NCI-H2171 treated with DMSO at 0.1 percent for 48 hours (cell line): ENCODE measurements at places on chromosomes 5 and 9.

DNA sequence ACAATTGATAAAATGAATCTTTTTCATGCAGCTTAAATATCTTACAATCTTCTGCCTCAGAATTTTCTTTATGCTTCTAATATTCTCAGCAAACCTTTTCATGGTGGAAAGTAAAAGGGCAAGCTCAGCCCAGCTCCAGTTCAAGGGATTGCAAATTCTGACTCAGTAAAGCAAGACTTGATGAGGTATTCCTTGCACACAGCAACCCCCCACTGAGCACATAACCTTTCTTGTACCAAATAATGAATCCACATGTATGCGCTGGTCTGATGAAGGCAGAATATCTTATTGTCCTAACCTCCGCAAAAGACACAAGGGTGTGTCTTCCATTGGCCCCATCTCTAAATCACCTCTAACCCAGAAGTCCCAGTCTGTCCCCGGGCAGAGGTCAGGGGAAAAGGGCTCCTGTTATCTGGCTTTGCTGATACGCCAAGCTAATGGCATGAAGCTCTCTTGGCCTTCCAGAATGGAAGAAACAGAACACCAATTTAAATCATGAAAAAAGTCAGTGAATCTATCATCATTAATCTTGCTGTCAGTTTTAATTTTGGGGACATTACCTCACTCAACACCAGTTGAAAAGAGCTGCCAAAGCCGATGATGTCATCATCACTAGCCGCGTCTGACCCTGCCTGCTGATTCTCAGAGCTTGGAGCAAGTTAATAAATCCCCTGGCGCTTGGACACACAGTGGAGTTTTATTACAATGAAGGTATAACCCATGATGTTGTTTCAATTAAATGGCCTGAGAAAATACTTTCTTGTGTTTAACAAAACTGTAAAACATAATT is 592.5 kb upstream of the CLINT1 start:
- DNase-seq = no peak

DNA sequence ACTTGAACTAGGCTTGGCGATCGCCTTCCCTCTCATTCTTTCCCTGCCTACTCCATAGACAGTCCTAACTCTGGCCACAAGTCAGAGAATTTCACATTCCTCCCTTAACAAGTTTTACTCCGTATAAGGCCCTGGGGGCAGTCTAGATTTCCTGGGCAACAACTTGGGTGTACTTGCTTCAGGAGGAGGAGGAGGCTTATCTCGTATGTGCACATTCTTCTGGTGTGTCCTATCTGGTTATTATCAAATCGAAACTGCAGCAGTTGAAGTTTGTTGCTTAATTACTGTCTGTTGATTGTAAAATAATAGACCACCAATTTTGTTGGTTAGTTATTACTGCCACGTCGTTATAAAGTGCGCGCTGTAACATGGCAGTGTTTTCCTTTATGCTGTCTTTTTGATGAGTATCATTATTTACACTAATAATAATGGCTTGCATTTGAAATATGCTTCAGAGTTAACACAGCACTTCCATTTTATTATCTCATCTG is 42.0 kb downstream of the PIP5K1B start:
- DNase-seq = no peak

- DNase-seq = no peak
These were observed 33.4 kb upstream of the FIBCD1 start for GRCh38 chr9:130972277-130972956.

GRCh38 chr5:142015781-142016533 is 3.1 kb upstream of the GNPDA1 start:
- no peak for DNase-seq

GRCh38 chr9:129580211-129580915 is 40.5 kb downstream of the C9orf50 start:
- no peak for DNase-seq

GRCh38 chr9:133892193-133892920 is 99.8 kb downstream of the VAV2 start:
- peak; percentile 72 for DNase-seq

DNA sequence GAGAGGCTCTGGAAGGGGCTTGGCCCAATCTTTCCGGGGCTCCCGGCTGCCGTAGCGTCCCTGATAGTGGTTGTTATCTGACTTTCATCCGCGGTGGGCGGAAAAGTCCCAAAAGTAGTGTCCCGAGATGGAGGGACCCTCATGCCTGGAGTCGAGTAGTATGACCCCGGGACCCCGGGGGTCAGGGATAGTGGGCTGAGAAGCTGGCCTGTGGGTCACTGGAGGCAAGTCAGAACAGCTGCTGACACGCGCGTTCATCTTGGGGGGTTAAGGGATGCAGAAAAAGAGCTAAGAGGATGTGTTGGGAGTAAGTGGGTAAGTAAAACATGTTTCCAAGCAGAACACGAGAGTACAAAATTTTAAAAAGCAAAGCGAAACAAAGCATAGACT is 123.4 kb downstream of the TMEM161B start:
- no peak for DNase-seq

DNA sequence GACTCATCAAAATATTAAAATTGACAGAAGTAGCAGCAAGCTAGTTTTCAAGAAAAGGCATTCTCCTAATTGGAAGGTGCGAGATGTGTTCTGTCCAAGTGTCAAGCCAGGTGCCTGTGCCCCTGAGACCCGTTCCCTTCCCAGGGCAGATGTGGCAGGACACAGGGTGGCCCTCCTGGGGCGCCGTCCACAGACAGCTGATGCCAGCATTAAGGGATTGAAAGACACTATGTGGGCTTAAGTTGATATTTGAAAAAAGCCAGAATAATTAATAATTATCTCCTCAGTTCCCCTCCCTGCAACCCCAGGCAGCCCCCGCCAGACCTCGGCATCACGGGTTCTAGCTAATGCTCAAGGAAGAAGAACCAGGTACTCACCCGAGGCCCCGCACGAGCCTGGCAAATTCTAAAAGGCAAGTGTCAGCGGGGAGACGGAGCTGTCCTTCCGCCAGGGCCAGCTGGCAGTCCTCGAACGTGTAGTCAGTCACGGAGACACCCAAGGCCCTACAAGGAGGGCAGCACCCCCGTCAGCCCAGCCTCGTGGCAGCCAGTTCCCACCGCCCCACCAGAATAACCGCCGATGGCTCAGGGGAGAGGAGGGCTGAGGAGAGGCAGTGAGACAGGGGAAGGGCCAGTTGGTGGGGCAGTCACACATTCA is 29.1 kb upstream of the SLC6A3 start:
- no peak for DNase-seq

DNA sequence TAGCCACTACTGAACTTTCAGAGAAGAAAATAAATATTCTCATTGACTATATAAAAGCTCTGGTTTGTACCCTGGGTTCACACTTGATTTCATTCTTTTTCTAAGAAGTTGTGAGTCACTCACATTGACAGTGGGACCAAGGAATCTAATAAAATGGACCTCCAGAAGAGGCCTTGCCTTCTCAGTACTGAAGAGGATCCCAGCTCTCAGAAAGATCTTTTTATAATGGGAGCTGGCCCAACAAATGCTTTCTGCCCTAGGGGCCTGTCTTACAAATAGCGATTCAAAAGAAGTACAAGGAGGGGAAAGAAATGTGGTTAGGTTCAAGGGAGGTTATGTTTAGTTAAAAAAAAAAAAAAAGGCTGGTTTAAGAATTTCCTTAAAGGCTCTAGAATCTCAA is 237.9 kb downstream of the ISL1 start:
- DNase-seq = no peak
